ENCODE measurements at places on chromosomes 2 and 18. TPM values are rescaled to one million over a fixed set of nuclear protein-coding genes. Genes with fewer than 3 reads are reported as not detected.

Gene LIMS3
- total RNA-seq = not detected

DNA sequence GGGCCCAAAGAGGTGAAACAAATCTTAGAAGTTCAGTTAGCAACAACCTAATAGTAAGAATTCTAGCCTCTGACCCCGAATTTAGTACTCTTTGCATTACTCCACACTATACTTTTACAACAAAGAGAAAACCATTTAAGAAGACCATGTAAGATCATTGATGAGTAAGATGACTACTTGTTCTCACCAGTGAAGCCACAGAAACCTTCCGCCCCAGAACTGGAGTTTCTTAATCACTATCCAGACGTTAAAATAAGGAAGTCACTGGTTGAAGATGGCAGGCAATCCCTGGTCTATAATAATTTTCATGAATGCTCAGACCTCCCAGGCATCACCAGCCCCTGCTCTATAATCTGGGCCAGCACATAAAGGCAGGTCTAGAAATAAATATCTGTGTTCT, 95.0 kb downstream of the TMEM163 start:
- no peak for DNase-seq

DNA sequence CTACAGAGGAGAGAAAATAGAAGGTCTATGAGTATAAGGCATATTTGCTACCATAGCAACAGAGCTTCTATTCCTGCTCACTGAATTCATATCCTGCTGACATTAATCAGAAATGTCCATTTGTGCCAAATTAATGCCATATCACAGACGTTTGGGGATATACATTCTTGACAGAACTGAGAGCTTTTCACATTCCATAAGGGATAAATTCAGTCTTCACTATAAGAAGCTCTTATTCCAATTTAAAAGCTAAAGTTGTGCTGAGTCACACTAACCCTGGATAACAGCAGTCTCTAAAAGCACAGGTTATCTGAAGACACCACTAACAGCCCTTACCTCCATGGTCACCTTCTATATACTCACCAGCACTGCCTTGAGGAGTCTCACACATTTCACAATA, 178.1 kb downstream of the RAB3GAP1 start:
- no peak for DNase-seq

Gene FAM110C
- total RNA-seq = 0.41 TPM

- no peak for DNase-seq
Observed at GRCh38 chr2:195537811-195538210, 119.2 kb upstream of the SLC39A10 start.

- no peak for DNase-seq
Observed at GRCh38 chr2:30488012-30488659, 41.1 kb downstream of the LCLAT1 start.

Gene DHRS9
- total RNA-seq = not detected

Gene PLA2R1
- total RNA-seq = not detected

GRCh38 chr18:24127735-24128134, 11.1 kb upstream of the CABYR start:
- DNase-seq = no peak

GRCh38 chr18:41237317-41237716, 717.7 kb upstream of the PIK3C3 start:
- no peak for DNase-seq
